ENCODE measurements at places on chromosomes 3 and 15. TPM values are rescaled to one million over a fixed set of nuclear protein-coding genes. Genes with fewer than 3 reads are reported as not detected.

ADGRG7 gene
- total RNA-seq = not detected

KCNMB2 gene
- total RNA-seq = 1.2 TPM

ASB14 gene
- not detected for total RNA-seq

MKRN2OS gene
- total RNA-seq = not detected

FOXB1 gene
- not detected for total RNA-seq

NANOGP8 gene
- total RNA-seq = not detected

PEX11A gene
- 9.1 TPM for total RNA-seq

BFSP2 gene
- total RNA-seq = not detected

AGBL1 gene
- 6.5 TPM for total RNA-seq

ARNT2 gene
- 12.9 TPM for total RNA-seq
